ENCODE measurements at places on chromosomes 4 and X. TPM values are rescaled to one million over a fixed set of nuclear protein-coding genes. Genes with fewer than 3 reads are reported as not detected.

- H3K36me3 ChIP-seq: no peaks in the 10 kb centered on the region
- DNase-seq: no peak
- no peak overlapping the region for H3K4me3 ChIP-seq
- H3K27ac ChIP-seq: no peak overlapping the region
- H3K4me1 ChIP-seq: no peaks in the 10 kb centered on the region
Observed at GRCh38 chr4:56570041-56570440, 64.5 kb downstream of the ARL9 start.

The MTMR8 gene
- total RNA-seq: 4.7 TPM

The ZFP92 gene
- 1.3 TPM for total RNA-seq

DNA sequence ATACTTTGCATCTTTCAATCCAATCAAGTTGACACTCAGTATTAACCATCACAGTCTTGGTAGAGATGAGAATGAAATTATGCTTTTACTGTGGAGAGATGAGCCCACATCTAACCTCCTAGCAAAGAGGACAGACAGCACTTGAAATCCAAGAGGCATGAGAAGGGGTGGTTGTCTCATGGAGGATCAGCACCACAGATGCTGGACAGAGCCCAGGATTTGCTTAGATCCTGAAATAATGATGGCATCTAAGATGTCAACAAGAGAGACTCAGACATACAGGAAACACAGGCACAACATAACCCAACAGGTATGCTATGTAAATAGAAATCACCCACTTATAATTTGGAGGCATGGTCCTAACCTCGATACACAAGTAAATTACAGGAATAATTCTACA lies 74.3 kb upstream of the VCX2 start:
- no peaks in the 10 kb centered on the region for H3K4me1 ChIP-seq
- no peak overlapping the region for H3K4me3 ChIP-seq
- DNase-seq: no peak

The EPGN gene
- not detected for total RNA-seq

DNA sequence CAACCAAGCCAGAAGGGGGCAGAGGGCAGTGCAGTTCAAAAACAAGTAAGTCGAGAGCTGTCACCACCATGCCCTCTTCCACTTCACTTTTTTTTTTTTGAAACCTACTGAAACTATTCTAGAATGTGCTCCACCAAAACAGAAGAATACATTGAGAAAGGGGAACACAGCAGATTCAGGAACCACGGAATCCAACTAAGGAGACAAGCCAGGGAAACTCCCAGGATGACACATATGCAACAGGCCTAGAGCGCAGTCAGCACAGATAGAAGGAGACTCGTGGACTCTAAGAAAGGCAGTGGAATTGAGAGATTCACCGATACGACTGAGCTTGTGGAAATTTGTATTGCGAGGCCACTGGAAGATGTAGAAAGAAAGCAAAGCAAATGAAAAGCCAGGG lies 66.1 kb downstream of the PHKA2 start:
- no peaks in the 10 kb centered on the region for H3K4me1 ChIP-seq
- H3K4me3 ChIP-seq: no peak overlapping the region
- no peak for DNase-seq
- H3K36me3 ChIP-seq: peaks cover 34% of the 10 kb centered on the region
- no peak overlapping the region for H3K27ac ChIP-seq

The ELF4 gene
- total RNA-seq: 17.5 TPM

DNA sequence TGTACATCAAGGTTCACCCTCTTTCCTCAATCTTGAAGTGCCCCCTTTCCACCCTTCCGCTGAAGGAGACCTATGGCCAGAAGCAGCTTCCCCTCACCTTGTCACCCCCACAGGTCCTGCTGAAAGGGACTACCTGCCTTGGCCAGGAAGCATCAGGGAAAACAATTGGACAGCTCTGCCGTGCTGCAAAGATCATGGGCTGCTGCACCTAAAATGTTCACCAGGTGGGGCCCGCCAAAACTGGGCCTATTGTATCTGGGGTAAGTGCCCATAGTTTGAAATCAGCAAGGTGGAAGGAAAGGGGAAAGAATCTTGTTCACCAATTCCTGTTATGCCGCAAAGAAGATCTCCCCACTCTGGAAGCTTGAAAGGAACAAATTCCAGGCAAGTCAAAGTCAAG lies 18.4 kb downstream of the GRIA3 start:
- no peaks in the 10 kb centered on the region for H3K36me3 ChIP-seq
- H3K4me1 ChIP-seq: no peaks in the 10 kb centered on the region
- no peak overlapping the region for H3K4me3 ChIP-seq
- H3K27ac ChIP-seq: no peak overlapping the region

DNA sequence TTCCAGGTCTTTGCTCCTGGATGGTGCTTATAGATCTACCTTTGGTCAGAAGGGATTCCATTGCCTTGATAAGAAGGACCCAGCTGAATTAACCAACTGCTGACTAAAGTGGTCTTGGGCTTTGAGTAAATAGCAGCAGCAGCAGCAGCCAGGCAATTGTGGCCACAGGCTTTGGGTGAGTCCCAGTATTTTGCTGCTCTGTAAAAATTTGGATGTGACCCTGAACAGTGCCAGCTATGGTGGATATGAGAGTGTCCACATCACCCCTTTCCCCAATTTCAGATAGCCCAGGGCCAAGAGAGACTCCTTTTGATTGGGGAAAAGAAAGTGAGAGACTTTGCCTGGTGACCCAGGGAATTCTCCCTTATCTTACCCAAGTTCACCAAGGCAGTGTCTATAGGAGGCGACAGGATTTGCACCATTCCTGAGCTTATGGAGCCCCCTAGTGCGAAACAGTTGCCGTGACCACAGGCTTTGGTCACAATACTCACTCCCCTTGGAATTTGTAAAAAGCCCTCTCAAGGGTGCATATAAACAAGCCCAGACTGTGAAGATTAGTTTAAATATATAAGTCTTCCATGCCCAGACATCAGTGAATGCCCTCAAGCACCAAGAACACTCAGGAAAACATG lies 518.0 kb downstream of the TMA16 start:
- H3K36me3 ChIP-seq: no peaks in the 10 kb centered on the region
- no peaks in the 10 kb centered on the region for H3K4me1 ChIP-seq
- H3K27ac ChIP-seq: no peak overlapping the region
- no peak overlapping the region for H3K4me3 ChIP-seq

- H3K27me3 ChIP-seq: no peaks in the 10 kb centered on the region
- DNase-seq: no peak
- no peak overlapping the region for H3K4me3 ChIP-seq
- no peaks in the 10 kb centered on the region for H3K4me1 ChIP-seq
- H3K27ac ChIP-seq: no peak overlapping the region
Observed at GRCh38 chr4:170623899-170624298, 534.1 kb upstream of the AADAT start.

GRCh38 chr4:87309625-87310024 lies 13.1 kb downstream of the HSD17B13 start:
- H3K27ac ChIP-seq: no peak overlapping the region
- H3K4me1 ChIP-seq: peaks cover 4% of the 10 kb centered on the region
- DNase-seq: no peak
- H3K27me3 ChIP-seq: no peaks in the 10 kb centered on the region
- no peaks in the 10 kb centered on the region for H3K36me3 ChIP-seq

DNA sequence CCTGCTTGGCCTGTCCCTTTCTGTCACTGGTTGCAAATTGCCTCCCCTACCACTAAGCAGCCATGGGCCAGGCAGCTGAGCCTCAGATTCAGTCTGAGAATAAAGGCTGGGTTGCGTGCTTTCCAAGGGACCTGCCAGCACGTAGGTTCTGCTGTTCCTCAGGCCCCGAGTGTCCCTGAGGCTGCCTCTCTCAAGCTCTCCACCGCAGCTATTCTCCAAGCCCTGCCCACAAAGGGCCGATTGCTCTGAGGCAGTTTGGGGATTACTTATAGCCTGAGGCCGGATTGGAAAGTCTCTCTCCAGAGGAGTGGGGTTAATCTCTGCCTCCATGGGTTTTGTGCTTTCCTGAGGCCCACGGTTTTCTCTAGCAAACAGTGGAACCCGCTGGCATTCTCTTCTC lies 590.7 kb downstream of the BCOR start:
- no peaks in the 10 kb centered on the region for H3K27me3 ChIP-seq
- peaks cover 25% of the 10 kb centered on the region for H3K4me1 ChIP-seq
- no peak overlapping the region for H3K4me3 ChIP-seq
- no peak overlapping the region for H3K27ac ChIP-seq

- no peak overlapping the region for H3K27ac ChIP-seq
- no peak for DNase-seq
- no peaks in the 10 kb centered on the region for H3K27me3 ChIP-seq
- no peaks in the 10 kb centered on the region for H3K36me3 ChIP-seq
Observed at GRCh38 chr4:147108409-147108808, 162.7 kb upstream of the TTC29 start.

The ZFP42 gene
- total RNA-seq: not detected

The MAGEB10 gene
- total RNA-seq: not detected

GRCh38 chr4:16641971-16642370 lies 256.5 kb downstream of the LDB2 start:
- H3K4me3 ChIP-seq: no peak overlapping the region
- H3K4me1 ChIP-seq: no peaks in the 10 kb centered on the region
- H3K27ac ChIP-seq: no peak overlapping the region
- no peak for DNase-seq
- H3K36me3 ChIP-seq: no peaks in the 10 kb centered on the region
- H3K27me3 ChIP-seq: no peaks in the 10 kb centered on the region

DNA sequence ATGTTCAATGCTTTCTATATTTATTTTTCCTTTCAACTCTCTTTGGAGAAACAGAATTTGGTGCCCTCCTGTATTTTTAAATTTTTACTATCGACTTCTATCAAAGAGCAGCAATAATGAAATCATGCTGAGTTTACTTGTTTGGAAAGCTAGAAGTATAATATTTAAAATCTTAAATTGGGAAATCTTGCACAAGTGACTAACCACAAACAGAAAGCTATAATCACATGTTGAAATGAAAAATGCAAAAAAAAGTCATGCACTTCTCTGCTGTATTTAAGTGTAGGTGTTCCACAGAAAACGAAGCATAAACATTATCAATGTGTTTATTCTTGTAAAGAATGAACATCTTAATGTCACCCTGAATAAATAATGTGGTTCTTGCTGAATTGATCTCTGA lies 306.1 kb downstream of the PCDH18 start:
- no peaks in the 10 kb centered on the region for H3K27me3 ChIP-seq
- no peak overlapping the region for H3K4me3 ChIP-seq
- DNase-seq: no peak
- no peaks in the 10 kb centered on the region for H3K36me3 ChIP-seq
- H3K27ac ChIP-seq: no peak overlapping the region
- no peaks in the 10 kb centered on the region for H3K4me1 ChIP-seq

DNA sequence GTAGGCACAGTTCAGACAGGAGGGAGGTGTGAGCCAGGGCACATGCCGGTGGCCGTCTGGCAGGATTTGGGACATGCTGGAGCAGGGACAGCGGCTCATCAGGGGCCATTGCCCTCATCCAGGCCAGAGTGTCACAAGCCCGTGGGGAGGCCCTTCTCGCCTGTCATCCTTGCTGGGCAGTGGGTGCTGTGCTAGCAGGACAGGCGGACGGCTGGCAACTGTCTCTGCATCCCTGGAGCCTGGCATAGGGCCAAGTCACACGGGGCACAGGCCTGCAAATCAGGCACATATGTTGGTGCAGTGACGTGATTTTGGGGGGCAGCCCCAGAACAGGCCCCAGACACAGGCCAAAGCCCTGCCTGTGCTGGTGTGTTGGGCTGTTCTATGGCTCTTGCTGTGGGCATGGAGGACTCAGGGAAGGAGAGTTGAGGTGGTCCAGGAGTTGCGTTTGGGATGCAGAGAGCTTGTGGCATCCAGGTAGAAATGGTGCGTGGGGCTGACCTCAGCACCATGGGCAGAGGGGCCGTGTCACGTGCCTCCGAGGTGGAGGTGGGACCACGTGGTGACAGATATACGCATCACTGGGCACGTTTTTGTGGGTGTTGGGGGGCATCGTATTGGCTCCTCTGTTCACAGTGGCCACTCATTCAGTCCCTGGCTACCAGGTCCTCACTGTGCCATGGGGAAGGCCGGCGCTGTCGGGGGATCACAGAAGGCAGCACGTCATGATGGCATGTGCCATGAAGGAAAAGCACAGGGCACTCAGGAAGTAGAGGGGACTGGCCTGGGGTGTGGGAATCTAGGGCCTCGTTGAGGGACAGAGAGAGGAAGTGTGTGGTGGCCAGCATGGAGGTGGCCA lies 14.6 kb upstream of the MSANTD1 start:
- DNase-seq: no peak
- H3K27me3 ChIP-seq: no peaks in the 10 kb centered on the region
- H3K36me3 ChIP-seq: peaks cover 25% of the 10 kb centered on the region
- H3K4me3 ChIP-seq: no peak overlapping the region
- no peak overlapping the region for H3K27ac ChIP-seq

DNA sequence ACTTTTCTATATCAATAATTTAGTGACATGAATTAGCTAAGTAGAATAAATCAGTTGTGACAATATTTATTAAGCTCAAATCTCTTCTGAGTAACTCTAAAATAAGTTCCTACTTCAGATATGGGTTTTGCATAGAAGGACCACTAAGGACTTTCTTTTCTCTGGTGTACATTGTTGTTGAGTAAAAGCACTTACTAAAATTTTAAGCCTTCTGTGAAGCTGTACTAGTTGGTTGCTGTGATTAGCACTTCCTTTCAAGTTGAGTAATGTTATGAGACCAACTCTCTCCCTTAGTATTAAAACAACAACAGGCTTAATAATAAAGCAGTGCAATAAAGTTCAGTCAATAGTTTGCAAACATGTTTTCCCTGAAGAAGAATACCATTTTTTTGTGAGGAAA lies 667.4 kb upstream of the NDST4 start:
- no peaks in the 10 kb centered on the region for H3K27me3 ChIP-seq
- H3K27ac ChIP-seq: no peak overlapping the region
- no peaks in the 10 kb centered on the region for H3K4me1 ChIP-seq
- DNase-seq: no peak
- H3K4me3 ChIP-seq: no peak overlapping the region

DNA sequence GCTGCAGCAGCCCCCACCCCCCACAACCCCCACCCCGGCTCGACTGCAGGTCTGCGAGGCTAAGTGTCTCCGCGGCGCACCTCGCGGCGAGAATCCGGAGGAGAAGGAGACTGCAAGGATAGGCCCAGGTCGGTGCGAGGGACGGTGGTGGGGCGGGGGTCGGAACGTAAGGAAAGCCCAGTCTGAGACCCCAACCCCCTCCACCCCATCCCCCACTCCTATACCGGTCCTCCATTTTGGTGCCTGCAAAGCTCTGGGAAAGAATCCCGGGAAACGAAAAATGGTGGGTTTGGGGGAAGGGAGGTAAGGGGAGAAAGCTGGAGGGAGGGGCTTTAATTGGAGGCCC lies 614 bp downstream of the BEX3 start:
- peak overlapping the region; percentile 76 for H3K4me3 ChIP-seq
- H3K36me3 ChIP-seq: peaks cover 4% of the 10 kb centered on the region
- peaks cover 3% of the 10 kb centered on the region for H3K4me1 ChIP-seq
- H3K27ac ChIP-seq: peak overlapping the region; percentile 38
- DNase-seq: peak; percentile 6

- peaks cover 18% of the 10 kb centered on the region for H3K4me1 ChIP-seq
- no peak overlapping the region for H3K27ac ChIP-seq
- no peak overlapping the region for H3K4me3 ChIP-seq
Observed at GRCh38 chr4:600850-601515, 24.4 kb upstream of the PDE6B start.

- no peaks in the 10 kb centered on the region for H3K36me3 ChIP-seq
- H3K27me3 ChIP-seq: no peaks in the 10 kb centered on the region
- no peak overlapping the region for H3K4me3 ChIP-seq
- H3K27ac ChIP-seq: no peak overlapping the region
- no peaks in the 10 kb centered on the region for H3K4me1 ChIP-seq
Observed at GRCh38 chrX:7266288-7266687, 118.3 kb upstream of the PUDP start.

The HS3ST1 gene
- total RNA-seq: not detected
